ENCODE measurements at places on chromosomes 7 and 10.

DNA sequence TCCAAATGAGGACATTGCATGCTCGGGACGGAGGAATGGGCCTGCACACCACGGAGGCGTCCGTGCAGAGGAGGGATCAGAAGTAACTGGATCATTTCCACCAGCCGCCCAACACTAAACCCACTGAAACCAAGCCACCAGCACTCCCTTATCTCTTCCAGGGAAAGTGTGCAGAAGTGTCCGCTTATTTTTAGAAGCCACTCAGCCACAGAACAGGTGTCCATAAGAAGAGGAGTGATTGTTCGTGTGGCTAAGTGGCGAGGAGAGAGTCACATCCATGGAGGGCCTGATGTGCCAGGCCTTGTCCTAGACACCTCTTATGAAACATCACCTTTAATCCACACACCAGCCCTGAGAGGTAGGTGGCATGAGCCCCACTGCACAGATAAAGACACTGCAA, 407.9 kb upstream of the NPVF start:
- DNase-seq: no peak

DNA sequence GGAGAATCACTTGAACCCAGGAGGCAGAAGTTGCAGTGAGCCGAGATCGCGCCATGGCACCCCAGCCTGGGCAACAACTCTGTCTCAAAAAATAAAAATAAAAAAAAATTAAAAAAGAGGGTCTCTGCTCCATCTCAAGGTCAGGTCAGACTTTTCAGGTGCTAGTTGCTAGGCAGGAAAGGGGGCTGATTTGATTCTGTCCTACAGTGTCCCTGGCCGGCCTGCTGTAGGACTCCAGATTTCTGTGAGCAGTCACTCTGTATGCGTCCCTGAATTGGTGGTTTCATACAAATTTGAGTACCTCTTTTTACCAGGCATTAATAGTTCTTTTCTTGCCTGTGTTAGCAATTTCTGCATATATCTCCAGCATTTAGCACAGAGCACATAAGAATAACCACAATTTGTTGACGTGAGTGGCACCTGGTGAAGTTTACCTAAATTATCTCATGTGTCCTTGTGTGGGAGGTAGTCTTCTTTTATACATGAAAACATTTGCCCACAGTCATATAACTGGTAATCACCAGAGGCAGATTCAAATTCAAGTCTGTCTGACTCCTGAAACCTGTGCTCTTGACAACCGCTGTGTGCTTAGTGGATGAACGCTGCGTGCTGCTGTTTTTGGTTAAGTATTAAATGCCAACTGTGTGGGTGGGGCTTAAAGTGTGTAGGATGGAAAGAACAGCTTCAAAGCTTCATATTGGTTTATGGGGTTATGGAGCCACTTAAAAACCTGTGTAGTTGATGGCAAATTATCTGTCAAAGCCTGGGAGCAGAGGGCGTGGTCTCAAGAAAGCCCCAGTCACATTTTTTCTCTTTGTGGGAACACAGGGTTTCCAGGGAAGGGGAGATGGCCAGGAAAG, 3.2 kb upstream of the ZNF775 start:
- peak; percentile 5 for DNase-seq

- no peak for DNase-seq
Observed at GRCh38 chr10:86300399-86300925, 66.1 kb downstream of the GRID1 start.

DNA sequence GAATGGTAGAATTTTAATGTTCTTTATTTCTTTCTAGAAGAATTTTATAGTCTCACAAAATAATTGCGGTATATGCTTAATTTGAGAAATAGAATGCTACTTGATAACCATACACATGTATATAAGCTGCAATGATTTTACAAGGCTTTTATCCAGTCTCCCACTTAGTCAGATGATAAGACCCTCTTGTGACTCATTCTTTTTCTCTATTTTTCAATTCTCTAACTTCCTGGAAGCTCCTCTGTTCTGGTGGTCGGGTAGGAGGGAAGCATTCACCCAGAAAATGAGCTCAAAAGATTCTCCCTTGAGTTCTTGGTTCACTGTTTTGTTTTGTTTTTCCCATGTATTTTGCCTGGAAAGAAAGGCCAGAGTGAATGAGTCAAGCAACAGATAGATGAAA, 546.6 kb downstream of the INHBA start:
- no peak for DNase-seq

DNA sequence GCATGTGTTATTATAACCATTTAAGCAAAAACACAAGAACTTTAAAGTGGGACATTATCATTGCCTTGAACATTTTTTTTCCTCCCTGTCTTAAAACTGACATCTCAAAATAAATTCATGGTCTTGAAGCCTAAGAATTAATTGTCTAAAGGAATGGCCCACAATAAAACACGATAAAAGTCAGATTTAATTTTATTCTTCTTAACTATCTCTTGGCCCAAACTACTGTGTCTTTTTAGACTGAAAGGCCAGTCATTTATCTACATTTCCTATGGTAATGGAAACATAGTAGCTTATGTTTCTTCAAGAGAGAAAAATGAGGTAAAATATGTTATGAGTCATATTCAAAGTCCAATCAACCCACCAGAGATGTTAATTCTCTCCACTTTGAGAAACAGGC, 24.4 kb upstream of the ETV1 start:
- DNase-seq: no peak

- no peak for DNase-seq
Observed at GRCh38 chr7:917255-918117, 37.0 kb downstream of the ADAP1 start.

DNA sequence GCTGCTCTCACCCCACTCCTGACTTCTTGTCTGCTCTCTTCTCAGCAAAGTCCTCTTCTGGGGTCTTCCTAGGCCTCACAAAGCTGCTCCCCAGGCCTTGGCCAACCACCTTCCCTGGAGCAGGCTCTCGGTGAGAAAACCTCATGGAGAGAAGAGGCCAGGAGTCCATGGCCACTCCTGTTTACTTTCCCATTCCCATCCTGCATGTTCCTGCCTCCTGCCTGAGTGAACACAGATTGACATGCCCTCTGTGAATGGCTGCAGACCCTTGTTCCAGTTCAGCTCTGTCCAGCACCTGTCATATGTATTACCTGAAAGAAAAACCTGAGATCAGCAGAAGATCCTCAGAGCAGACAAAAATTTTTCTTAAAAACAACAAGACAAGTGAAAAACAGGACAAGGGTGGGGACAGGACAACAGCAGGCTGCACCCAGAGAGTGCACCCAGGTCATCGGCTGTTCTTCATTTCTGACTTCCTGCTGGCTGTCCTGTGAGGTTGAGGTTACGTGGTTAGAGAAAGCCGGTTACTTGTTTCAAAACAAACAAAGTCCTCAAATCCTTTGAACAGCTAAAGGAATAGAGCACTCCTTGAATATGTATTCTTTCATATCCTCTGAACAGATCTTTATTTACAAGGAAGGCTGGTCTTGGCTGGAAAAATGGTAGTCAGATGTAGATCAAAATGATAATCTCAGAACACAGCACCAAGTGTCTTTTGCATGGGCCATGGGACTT, 34.0 kb upstream of the DLD start:
- peak; percentile 76 for DNase-seq

DNA sequence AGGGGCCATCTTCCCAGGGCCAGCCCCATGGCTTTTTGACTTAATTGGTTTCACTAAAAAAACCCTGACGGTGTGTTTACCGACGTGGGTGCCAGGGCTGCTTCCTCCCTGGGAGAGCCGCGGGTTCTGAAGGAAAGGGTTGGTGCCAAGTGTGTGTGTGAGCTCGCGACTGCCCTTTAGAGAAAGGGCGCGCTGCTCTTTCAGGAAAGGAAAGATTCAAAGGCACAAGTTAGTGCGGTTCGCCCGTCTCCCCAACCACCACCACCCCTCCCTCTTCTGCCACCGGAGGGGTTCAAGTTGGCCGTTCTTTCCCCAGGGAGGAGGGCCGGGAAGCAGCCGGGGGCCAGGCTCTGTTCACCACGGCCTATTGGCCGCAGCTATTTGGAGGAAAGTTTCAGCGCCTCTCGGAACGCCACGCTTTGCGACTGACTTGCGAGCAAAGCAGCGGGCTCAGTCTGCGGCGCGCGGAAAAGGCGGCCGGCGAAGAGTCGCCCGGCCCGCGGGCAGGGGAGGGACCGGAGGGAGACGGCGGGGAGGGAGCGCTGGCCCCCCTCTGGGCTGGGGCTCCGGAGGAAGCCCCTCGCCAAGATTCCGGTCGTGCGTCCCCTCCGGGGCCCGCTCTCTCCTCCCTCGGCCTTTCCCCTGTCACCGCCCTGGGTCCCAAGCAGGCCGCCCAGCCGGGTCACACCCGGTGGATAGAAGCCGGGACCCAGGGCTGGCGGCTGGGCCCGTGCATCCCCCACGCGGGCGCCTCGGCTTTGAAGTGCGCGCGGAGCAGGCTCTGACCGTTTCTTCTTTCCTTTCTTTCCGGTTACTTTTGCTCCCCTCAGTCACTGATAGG, 165.9 kb upstream of the PPP1R3A start:
- no peak for DNase-seq

GRCh38 chr7:115973406-115973805, 57.2 kb downstream of the TFEC start:
- DNase-seq: no peak

- no peak for DNase-seq
Observed at GRCh38 chr7:153452661-153453060, 599.5 kb upstream of the DPP6 start.

DNA sequence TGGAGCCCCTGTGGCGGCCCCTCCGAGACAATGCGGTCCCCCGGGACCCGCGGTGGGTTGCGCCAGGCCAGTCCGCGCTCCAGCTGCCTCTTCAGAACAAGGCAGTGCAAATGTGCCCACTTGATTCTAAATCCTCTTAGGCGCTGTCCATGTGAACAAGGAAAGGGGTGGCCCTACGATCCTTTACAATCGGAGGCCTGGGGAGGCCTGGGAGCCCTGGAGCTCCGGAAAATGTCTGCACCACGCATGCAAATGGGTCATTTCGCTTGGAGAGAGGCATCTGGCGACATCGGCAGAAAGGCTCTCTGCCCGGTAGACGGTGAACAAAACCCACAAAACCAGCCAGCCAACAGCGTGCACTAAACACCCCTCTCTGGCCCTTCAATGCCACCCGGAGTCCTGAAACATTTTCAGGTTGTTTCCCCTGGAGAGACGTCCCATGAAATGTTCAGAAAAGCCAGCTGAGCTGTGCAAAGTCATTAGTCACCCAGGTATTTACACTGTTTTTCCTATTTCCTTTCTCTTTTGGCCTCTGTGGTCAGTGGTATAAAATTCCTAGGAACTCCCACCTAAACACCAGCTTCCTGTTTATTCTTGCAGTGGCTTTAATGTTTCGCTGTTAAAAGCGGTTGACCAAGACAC, 102.8 kb upstream of the ZNF438 start:
- DNase-seq: peak; percentile 81

- DNase-seq: no peak
Observed at GRCh38 chr10:105516511-105516910, 875.4 kb downstream of the SORCS3 start.

- DNase-seq: no peak
Observed at GRCh38 chr7:101865031-101865430, 47.6 kb downstream of the CUX1 start.

GRCh38 chr10:6348096-6348874, 145.6 kb downstream of the PFKFB3 start:
- DNase-seq: peak; percentile 93

- DNase-seq: peak; percentile 19
Observed at GRCh38 chr10:133096616-133097269, 9.0 kb downstream of the ADGRA1 start.

All from NB4 (cell line).